NAMALWA (cell line): ENCODE measurements at places on chromosomes 4 and X.

DNA sequence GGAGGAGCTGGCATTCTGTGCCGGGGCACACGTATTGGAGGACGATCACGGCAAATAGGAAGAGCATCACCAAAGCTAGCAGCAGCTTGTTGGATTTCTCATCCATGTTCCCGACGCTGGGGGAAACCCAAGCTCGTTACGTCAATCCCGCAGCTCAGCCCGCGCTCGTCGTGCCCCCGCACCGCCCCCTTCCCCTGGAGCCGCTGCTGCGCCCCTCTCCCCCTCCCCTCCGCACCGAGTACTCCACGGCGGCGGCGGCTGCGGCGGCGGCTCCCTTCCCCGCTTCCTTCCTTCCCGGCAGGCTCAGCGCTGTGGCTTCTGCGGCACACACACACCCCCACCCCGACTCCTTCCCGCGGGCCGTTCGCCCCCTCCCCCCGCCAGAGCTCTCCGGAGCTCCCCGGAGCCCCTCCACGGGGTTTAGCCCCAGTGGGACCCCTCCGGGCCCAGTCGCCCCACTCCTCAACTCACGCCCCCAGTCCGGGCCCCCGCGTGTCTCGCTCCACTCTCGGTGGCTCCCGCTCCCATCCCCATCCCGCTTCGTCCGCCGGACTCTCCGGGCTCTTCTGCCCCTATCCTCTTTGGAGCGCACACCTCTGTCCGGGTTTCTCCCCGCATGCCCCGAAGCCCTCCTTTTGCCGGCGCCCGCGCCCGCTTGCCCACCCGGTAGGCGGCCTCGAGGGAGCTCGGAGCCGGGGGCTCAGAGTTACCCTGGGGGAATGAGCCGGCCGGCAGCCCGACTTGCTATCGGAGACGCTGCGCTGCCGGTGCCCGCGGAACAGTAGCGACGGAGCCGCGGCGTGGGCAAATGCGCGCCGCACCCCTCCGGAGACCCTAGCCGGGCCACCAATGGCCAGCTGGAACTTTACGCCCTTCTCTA lies 978 bp downstream of the HS6ST2 start:
- DNase-seq, result no peak

DNA sequence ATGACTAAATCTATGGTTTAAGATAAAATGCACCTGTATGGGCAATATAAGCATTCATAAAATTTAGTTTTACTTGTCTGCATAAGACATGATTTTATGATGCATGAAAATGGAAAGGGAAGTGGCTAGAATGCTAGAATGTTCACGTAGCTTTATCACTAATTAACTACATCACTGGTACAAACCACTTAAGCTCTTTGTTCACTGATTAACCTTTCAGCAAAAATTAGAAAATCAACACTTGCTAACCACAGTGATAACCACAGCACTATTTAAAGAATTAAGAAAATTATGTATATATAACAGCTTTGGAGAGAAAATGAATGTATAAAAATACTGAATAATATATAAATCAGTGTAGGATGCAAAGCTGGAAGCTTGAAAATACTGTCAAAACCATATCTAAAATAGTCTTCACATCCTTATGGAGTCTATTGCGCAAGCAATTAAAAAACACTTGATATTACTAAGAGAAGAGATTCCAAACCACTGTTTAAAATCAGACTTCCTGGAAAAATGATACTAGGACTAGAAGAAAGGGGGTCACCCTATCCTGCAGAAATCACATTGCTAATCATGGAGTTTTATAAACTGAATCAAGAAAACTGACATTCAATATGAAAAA lies 51.9 kb downstream of the EFHC2 start:
- DNase-seq, result no peak

DNA sequence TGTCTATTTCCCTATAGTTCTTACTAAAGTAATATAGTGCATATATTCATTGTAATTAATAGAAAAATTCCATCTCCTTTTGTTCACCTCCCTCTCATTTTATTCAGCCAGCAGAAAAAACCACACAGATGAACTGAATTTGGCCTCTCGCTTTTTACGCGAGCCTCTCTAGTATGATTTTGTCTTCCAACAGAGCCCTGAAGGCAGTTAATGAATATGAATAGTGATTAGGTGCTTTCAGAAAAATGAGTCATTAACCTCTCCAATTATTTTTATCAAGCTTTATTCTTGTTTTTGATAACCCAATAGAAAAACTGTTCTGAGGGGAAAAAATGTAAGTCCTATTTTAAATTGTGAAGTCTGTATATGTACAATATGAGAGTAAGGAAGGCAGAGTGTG lies 74.1 kb downstream of the ZAR1 start:
- DNase-seq, result no peak

DNA sequence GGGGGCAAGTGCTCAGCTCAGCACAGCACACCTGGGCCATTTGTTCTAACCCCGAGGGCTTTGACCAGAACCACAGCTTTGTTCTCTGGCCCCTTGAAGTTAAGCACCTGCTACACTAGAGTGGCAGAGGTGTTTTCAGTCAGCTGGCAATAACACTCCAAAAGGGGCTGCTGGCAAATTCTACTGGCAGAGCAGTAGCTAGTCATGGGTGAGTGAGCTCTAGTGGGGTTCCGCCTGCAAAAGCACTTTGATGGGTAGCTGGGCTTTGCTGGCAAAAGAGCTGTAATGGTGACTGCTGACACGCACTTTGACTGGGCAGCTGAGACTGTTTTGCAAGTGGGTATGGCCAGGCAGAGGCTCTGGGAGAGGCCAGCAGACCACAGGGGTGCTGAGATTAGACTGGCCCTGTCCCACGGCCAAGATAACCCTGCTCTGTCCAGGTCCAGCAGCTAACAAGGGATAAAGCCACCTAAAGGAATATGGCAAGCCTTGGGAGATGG lies 65.2 kb upstream of the TENT5D start:
- DNase-seq, result no peak

GRCh38 chr4:8640816-8641215 lies 48.3 kb downstream of the CPZ start:
- no peak for DNase-seq

- DNase-seq, result no peak
These were observed 181.7 kb downstream of the AR start for GRCh38 chrX:67725471-67725870.

- DNase-seq, result no peak
These were observed 101.7 kb upstream of the KLF8 start for GRCh38 chrX:56130436-56130835.

GRCh38 chrX:30835373-30835772 lies 53.7 kb downstream of the TAB3 start:
- DNase-seq, result no peak

GRCh38 chr4:43341741-43342140 lies 449.2 kb downstream of the GRXCR1 start:
- DNase-seq, result no peak

DNA sequence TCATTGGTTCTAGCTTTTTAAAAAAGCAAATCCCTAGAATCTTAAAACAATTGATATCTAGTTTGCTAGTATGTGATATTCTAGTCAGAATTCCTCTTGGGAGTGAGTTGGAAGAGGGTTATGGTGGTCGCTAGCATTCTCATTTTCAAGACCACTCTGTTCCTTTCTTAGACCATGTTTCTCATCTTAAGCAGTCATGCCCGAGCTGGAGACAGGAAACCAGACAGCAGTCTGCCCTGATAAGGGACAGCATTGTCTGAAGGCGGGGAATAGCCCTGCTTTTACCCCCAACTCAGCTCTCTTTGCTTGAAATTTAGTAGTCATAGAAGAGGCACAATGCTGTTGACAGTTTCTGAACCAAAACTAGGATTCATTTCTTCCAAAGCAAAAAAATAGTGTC lies 5.2 kb downstream of the KLF3 start:
- no peak for DNase-seq

DNA sequence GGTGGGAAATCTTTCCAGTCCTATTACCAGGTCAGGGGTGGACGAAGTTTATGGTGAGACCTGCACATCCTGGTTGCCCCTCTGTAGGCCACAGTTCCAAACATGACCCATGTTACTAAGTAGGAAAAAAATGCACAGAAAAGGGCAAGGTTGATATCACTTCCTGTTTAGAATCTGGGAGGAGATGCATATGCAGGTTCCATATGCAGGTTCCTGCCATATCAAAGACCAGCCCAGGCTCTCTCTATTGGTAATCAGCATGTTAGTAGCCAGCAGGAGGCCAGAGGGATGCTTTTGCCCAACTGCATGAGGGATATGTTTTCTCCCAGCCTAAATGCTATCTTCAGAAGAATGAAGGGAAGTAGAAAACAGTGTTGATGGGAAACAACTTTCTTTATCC lies 657.2 kb downstream of the ANKRD50 start:
- no peak for DNase-seq

DNA sequence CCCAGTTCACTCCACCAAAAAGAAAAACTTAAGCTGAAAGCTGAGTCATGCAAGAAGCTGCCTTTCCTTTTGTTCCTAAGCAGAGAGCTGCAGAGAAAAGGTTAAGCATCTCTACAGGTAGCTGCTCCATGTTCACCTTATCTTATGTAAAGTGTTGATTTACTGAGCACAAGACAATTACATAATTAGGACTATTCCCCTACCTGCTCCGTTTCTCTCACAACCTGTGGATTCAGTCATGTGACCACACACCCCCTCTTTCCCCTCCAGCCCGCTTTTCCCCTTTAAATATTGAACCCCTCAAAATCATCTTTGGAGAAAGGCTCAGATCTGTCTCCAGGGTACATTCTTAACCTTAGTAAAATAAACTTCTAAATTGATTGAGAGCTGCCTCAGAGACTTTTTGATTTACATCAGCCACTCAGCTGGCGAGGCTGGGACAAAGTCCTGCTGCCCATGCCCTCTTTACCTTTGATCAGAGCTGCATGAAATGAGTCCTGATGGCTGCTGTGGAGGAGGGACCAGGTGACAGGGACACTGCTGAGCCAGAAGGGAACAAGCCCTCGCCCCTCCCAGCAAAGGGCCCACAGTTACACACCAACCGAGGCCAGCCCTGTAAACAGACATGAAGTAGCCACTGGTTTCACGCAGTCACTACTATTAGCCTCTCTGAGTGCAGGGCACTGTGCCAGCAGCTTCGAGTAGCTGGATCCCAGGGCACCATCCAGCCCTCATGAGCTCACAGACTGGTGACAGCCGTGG lies 53.9 kb upstream of the C4orf50 start:
- no peak for DNase-seq

- no peak for DNase-seq
These were observed 23.3 kb upstream of the CRMP1 start for GRCh38 chr4:5916229-5916628.

DNA sequence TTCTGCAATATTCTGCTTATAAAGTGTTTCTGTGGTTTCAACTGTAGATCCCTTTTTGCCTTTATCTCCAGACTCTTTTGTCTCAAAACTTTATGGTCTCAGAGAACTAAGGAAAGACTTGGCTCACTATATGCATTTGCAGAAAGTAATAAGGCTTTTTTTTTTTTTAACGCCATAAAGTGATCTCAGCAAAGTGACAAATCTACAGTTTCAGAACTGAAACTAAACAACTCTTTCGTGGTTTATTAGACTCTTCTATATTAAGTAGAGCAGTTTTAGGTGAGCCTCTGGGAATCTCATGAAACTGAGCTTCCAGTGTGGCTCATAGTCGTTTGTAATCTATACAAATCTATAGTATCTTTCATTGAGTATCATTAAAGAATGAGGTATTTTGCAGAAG lies 15.3 kb downstream of the ATP7A start:
- DNase-seq, result no peak

- no peak for DNase-seq
These were observed 52.0 kb downstream of the RTL9 start for GRCh38 chrX:110410603-110411002.

DNA sequence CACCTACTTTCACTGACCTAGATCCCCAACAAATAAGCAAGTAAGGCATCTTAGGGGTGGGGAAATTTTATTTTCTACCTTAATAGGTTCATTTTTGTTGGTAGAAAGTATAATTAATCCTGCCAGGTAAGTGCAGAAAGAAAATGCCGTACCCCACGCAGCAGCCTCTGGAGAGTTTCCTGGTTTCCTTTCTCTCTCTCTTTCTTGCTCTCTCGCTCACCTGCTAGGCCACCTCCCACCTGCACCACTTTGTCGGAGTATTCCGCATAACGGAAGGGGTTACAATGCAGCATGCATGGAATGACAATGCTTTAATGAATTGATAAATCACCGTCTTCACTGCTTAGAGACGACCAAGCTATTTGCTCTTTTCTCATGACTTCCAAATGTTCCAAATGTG lies 101.0 kb downstream of the SCD5 start:
- DNase-seq, result no peak

DNA sequence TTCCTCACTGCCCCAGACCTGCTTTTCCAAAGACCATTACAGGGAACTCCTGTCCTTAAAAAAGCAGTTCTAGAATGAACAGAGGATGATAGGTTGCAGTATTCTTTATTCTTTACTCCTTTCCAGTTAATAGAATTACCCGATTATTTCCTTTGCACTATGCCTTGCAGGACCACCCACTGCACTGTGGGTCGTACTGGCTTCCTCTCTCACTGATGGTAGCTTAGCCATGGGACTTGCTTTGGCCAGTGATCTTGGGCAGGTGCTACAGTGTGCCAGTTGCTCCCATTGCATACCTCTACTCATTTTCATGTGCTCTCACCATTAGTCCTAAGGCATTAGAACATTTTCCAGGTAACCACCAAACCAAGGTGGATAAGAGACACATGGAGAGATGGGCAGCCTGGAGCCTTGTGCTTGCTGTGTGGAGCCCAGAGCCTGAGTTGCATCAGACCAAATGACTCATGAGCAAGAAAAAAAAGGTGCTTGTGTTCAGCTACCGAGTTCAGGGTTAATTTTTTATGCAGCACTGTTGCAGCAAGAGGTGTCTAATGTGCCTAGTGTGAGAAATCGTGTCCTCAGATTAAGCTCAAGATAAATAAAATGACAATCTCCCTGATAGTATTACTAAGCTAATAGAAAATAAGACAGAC lies 7.6 kb upstream of the UNC5C start:
- no peak for DNase-seq

DNA sequence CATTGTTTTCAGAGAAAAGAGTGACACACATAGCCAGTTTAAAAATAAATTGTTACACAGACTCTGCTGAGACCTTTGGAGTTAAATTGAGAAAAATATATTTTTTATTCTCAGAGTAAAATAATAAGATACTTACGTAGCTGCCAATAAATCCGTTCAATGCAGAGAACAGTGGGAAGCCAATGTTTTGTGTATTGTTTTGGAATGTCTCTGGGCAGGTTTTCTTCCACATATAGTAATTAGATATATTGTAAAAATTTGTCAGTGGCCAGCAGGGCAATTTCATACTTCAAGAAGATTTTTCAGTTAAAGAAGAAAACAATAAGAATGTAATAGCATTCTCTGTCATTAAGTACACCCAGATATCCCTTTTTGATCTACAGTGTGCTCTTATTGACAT lies 999.5 kb upstream of the INTU start:
- no peak for DNase-seq

DNA sequence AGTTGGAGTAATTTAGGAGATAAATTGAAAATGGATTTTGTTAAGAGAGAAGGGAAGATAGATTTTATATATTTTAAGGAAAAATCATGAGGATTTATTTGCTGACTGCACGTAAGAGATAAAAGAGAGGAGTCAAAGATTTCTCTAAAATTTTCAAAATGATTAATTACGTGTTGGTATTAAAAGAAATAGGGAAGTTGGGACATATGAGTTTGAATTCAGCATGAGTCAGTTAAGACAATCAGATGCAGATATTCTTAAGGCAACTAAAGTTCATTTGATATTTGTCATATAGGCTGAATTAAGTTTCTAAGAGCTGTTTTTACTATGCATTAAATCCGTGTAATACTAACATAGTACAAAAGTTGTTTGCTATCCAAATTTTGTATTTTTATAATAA lies 46.9 kb downstream of the TET2 start:
- DNase-seq, result no peak

GRCh38 chr4:82833696-82834313 lies 35.2 kb upstream of the SCD5 start:
- no peak for DNase-seq

GRCh38 chr4:124515591-124515990 lies 196.9 kb downstream of the ANKRD50 start:
- no peak for DNase-seq
